ENCODE measurements at places on chromosomes 6 and 20.

GRCh38 chr6:43840490-43841218 is 70.6 kb downstream of the VEGFA start:
- no peak for DNase-seq

GRCh38 chr6:151288712-151289398 is 49.1 kb downstream of the AKAP12 start:
- DNase-seq, result no peak

GRCh38 chr20:57756921-57757320 is 47.1 kb upstream of the PMEPA1 start:
- DNase-seq, result no peak

- DNase-seq, result no peak
Observed at GRCh38 chr6:131914234-131914633, 36.9 kb downstream of the CCN2 start.

DNA sequence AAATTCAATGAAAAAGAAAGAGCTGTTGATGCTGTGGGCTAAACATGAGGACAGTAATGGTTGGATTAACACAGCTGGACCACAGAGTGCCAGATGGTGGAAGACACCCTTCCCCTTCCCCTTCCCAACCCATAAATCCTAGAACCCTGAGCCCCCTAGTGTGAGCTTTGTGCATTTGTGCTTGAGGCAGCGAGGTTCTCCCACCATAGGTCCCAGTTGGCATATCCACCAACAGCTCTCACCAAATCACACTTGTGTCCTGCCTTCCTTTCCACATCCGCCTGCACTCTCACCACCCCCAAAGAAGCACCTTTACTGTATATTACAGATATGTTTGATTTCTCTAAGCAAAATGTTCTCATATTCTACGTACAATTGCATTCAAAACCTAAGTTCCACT is 32.8 kb upstream of the HBS1L start:
- DNase-seq, result no peak

DNA sequence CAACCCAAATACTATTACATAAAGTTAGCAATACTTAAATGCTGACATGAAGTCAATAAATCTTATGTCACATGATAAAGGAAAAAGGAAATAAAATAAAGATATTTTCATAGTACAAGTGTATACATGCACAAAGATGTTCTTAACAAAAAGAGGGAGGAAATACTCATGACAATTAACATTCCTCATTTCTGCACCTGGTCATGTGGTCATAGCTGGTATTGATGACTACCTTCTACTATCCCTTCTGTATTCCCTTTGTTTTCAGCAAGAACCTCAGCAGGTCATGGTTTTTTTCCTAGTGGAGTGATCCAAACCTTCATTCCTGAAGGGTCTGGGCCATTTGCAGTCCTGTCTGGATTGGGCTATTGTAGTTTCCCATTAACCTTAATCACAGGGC is 43.5 kb upstream of the FYN start:
- no peak for DNase-seq

DNA sequence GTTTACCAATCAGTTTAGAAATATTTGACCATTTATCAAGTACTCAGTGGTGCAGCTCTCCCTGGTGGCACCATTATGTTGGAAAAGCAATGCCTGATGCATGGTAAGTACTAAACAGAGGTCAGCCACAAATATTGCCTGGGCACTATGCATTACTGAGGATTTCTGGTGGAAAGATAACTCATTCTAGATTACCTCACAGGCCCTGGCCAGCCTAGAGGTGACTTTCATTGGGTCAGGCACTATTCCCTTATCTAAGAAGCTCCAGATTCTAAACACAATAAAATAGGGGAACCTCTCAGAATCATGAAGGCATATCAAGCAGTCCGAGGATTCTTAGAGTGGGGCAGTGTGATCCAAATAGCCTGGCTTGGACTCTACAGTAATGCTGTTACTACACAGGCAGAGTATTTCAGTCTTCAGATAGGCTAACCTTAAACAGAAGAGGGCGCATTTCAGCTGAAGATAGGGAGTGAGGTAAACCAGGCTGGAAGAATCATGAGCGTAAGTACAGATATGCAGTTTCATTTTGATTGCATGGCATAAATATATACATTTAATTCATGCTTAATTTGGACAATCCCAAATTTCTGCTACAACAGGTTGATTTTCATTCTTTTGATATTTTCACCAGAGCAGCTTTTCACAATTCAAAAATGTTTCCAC is 12.1 kb downstream of the LGSN start:
- DNase-seq, result no peak
